ENCODE measurements at places on chromosomes 6 and 20.

DNA sequence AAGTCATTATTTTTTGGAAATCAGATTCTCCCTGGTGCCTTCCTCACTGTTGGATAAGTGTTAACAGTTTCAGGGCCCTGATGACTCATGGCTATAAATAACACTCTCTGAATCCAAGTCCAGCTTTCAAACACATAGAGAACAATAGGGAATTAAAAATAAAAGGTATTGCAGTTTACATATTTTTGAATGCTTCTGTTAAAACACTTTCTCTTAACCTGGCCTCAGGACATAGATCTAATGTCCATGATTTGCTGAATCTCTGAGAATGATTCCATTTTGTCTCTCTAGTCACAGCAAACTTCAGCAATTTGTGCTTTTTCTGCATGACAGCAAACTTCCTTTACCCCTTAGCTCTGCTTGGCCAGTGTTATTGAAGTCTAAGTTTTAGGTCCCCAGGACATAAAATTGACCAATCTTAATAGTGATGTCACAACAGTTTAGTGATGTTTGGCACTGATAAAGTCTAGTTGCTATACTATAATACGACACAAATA is 1192.4 kb upstream of the CITED2 start:
- no peak for DNase-seq

- DNase-seq = no peak
Observed at GRCh38 chr20:34389206-34389953, 26.3 kb downstream of the ITCH start.

DNA sequence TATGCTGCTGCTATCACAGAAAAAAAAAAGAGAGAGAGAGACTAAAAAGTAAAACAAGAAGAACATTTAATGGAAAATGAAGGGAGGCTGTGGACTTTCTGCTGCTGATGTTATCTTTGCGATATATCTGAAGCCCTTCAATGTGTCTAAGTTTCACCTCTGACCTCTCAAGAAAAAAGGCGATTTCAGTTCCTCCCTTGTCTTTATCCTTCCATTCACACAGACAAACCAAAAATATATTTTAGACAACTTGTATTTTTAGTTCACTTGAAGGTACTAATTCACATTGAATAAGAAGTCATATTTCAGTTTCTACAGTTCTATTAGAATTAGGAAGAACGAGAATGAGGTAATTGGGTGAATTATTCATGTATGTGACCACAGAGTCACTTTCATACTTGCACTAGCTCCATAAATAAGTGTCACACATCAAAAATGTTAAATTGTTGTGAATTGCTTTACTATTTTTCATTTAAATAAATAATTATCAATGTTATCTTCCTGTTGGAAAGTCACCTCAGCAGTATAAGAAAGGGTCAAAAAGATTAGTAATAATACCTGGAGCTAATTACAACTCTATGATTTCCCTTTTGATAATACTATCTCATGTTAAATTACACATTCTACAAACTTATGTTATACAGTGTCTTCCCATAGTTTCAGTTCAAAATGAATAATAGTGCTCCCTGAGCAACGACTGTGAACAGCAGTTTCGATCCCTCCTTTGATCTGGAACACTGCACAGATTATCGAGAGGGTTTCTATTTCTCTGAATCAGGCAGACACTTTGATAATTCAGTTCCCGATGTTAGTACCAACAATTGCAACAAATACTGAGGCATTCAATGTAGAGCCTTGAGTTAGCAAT is 85.2 kb upstream of the PLCB4 start:
- no peak for DNase-seq

GRCh38 chr6:112466373-112467151 is 119.4 kb downstream of the RFPL4B start:
- no peak for DNase-seq

GRCh38 chr6:164023535-164023934 is 609.0 kb downstream of the QKI start:
- DNase-seq = no peak

DNA sequence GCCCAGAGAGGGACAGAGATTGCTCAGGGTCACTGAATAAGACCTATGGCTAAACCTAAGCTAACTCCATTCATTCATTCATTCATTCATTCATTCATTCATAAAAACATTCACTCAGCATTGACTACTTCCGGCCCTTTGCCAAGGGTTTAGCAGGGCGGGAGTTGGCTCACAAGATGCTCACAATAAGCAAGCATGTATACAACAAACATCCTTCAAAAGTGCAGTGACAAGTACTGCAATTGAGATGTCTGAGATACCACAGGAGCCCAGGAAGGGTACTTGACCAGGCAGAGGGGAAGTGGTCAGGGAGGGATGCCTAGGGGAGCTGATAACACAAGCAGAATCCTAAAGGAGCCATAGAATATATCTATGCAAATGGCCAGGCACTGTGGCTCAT is 18.2 kb upstream of the KIAA1755 start:
- DNase-seq = no peak

DNA sequence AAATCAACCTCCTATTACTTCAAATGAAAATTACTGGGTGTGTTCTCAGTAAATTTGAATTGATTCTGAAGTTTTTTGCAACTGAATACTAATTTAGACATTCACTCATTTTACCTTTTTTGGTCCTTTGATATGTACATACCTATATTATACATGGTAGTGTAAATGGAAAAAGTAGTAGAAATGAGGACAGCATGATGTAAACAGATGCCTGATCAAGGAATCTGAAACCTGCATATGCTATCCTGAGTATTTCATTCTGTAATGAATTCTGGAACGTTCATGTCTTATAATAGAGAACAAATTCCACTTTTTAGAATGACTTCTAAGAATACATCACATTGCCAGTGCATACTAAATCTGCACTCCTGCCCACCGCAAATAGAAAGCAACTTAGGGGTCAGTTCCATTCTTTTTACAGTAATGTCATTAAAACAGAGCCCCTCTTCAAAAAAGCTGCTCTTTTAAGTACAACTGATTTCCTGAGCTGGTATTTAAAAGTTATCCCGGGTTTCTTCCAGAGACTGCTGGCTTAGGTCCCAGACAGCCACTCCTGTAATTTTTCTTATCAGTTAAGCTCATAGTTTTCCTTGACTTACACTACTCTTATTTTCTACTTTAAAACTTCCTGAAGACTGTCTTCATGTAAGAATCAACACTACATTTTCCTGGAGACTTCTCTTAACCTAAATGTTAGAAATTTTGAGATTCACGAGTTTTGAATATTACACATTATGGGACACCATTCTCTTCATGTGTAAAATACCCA is 48.4 kb downstream of the MAP3K7 start:
- no peak for DNase-seq

- no peak for DNase-seq
Observed at GRCh38 chr6:36544228-36544627, 3.1 kb downstream of the STK38 start.

- no peak for DNase-seq
Observed at GRCh38 chr6:52548353-52548713, 28.5 kb downstream of the TRAM2 start.

- DNase-seq = no peak
Observed at GRCh38 chr6:11007715-11008608, 36.1 kb downstream of the ELOVL2 start.

- DNase-seq = no peak
Observed at GRCh38 chr6:37783025-37783855, 36.3 kb upstream of the ZFAND3 start.

DNA sequence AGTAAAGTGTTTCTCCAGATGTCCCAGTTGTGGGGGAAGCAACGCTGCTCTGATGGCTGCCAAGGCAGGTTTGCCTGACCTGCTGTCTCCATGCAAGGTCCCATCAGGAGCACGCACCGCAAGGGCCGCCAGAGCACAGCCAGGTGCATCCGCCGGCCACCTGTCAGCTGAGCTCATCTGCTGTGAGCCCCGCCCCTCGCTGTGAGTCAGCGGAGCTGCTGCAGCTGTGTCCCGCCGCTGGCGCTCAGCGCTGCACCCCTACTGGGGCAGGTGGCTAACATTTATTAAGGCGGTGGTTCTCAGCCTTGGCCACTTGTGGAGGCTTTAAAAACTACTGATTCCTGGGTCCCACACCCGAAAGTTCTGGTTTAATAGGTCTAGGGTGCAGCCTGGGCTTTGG is 225.7 kb downstream of the UST start:
- DNase-seq = no peak

DNA sequence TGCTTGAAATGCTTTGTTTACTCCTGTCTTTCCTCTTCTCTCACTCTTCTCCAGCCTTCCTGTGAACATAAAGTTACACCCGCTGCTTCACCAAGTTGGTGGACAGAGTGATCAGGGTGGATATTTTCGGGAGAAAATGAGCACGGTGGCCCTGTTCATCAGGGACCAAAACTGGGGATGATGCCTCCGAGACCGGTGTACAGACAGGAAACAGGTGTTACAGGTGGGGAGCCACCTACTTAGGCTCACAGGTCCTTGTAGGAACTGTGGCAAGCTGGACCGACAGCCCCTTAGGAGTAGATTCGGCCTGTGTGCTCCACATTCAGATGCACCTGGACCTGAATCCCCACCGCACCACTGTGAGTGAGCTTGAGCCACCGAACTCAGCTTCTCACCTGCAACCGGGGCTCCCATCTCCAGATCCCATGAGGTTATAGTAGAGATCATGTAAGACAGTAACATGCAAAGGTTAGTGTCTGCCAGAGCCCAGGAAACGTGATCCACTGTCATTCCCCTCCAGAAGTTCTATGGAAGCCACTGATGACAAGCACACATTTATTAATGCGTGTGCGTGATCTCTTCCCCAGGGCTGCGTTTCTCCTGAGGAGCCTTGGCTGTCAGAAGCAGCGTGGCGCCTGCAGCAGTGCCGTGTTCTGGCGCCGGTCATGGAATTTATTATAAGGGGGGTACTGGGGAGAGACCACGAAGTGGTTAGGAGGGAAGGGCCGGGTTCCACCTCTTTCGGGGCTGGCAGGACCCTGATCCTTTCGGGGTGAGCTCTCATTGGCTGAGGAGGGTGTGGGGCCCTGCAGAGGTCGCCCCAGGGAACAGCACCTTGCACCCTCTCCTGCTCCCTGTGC is 94.2 kb downstream of the ERMARD start:
- no peak for DNase-seq

DNA sequence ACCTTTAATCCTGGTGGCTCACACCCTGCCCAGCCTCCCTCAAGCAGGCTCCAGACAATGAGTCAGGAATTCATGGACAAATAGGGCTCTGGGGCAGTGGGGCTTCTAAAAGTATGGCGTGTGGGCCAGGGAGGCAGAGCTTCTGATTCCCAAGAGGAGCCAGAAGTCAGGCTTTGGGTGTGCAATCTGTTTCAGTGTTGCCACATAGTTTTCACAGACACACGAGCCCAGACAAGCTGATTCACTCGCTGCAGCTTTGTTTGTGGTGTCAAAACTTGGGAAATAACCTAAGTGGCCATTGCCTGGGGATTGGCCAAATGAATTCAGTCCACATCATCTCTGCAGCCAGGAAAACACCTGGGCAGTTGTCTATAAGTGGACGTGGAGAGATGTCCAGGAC is 9.2 kb downstream of the PEDS1 start:
- no peak for DNase-seq

- no peak for DNase-seq
Observed at GRCh38 chr20:824490-824889, 9.0 kb upstream of the FAM110A start.

DNA sequence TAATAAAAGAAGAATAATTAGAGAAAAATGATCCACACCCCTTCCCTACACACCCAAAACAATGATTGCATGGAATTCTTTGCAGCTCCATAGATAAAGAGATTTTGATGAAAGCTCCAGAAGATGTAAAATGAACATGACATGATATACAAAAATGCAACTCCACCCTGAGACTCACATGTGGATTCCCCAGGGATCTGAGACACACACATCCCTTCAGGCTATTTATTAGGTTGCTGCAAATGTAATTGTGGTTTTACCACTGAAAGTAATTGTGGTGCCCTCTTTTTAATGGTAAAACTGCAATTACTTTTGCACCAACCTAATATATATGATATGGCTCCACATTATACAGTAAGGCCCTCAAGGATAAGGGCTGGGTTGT is 40.4 kb upstream of the TBC1D7 start:
- DNase-seq = no peak

GRCh38 chr6:89313006-89313405 is 2.1 kb downstream of the GABRR2 start:
- no peak for DNase-seq

DNA sequence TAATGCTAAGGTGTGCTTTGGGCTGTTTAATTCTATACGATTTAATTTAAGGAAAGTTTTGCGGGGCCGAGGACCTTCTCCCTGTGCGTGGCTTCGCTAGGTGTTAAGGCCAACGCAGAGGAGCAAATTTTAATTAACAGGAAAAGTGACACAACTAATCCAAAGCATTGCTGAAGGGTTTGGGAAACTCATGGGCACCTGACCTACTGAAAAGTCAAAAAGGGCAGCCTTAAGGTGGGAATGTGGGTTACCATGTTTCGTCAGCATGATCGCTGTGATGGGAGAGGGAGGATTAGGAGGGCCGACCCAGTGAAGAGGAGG is 415 bp upstream of the CUL9 start:
- DNase-seq = no peak

GRCh38 chr6:162814426-162814973 is 86.7 kb downstream of the PACRG start:
- no peak for DNase-seq

DNA sequence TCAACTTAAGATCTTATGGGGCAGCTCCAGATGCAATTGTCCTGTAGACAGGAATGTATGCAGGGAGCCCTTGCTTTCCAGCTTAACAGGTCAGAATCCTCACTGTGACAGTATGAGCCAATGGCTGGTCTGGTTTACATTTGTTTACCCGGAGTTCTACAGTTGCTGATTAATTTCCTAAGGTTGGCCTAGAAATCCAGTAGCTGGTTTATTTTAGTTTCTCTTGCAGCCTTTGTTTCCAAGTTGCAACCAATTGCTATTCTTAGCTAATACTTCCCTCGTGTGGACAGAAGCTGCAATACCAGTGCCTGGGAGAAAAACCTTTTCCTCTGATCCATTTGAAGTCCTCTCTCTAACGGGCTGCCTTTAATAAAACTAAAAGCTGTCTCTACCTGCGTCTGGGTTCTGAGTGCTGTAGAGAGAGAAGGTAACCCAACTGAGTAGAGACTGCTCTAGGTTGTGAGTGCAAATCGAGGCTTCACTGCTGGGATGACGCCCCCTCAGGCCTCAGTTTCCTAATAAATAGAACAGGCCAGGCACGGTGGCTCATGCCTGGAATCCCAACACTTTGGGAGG is 45.9 kb downstream of the ZNF217 start:
- DNase-seq = peak; percentile 13

GRCh38 chr20:1664911-1665310 is 7.3 kb upstream of the SIRPG start:
- no peak for DNase-seq

- no peak for DNase-seq
Observed at GRCh38 chr20:35511814-35512420, 17.5 kb downstream of the C20orf173 start.

DNA sequence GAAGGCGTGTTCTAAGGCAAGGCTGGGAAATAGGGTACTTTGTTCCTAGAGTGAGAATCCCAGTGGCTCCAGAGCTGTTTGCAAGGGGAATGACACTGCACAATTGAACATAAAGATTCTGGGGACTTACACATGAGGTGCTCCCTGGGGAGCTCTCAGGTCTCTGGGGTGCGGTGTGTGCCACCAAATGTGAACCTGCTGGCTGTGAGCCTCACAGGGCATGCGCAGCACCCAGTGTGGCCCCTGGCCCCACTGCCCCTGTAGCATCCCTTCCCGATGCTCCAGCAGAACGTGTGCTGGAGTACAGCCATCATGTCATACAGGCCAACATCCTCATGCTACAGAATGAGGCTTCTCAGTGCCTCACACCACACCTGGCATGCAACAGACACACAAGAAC is 68.2 kb downstream of the TOX2 start:
- no peak for DNase-seq

GRCh38 chr6:170226647-170227046 is 64.2 kb downstream of the DLL1 start:
- DNase-seq = no peak
